ENCODE measurements at places on chromosomes 3 and 15.

DNA sequence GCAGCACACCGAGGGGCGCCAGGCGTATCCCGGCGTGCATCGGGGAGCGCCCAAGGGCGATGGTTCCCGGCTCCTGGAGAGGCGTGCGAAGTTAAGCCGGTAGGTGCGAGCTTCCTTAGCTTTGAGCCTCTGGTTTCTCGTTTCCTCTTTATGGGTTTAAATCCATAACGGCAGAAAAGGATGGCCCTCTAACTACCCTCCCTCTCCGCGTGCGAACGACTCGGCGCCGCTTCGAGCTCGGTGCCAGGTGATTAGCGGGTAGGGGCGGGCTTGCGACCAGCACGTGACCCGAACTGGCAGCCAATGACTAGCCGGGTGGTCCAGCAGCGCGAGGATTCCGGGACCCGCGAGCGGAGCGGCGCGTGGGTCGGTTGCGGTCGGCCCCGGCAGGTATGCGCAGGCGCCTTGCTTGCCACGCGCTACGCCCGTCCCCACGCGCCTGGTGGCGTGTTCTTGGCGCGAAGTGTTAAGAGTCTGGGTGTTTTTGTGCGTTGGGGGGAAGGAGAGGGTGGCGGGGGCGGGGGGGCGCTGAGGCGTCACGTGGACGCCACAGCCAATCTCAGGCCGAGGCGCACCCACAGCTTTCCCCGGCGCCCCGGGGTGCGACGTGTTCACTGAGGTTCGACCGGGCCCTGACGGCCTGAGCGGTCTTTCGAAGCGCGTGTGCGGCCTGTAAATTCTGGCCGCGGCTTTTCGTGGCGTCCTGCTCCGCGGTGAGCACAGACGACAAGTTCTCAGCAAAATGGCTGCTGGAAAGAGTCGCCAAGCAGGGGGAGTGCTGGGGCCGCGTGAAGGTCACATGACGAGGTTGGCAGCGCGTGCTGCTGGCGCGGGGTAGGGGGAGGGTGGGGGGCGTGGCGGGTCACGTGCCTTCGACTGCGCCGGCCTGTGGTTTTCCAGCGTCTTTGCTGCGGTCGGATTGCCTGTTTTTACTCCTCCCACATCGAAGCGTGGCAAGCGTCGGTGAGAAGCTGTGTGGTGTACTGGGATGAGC lies 38.7 kb upstream of the MGA start:
- DNase-seq, result peak; percentile 74

DNA sequence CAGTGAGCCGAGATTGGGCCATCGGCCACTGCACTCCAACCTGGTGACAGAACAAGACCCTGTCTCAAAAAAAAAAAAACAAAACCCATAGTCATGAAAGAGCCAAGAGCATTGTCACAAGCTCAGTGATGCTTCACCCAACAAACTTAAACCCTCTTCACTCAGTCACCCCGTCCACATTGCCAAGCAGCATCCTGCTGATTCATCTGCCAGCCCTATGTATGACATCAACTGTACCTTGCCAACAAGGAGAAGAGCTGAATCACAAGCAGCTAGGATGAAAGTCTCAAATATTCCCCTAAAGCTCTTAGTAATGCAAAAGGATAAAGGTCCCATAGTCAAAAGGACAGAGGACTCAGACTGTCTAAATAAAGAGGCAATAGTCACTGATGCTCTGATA lies 90.0 kb downstream of the ANO10 start:
- no peak for DNase-seq

DNA sequence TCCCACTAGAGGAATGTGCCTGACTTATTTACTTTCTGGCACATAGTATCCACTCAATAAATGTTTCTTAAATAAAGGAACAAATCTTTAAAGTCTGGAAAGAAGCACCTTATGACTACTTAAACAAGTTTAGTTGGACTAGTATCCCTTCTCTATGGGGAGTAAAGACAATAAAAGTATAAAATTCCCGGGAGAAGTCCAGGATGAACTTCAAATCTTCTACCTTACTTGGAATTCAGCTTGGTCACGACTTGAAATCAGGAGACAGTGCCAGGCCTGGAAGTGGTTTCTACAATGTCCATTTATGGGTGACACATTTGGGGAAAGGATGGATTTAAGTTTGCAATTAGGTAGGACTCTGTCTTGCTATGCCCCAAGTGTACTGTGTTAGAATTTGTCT lies 196.5 kb downstream of the NR1D2 start:
- DNase-seq, result no peak

DNA sequence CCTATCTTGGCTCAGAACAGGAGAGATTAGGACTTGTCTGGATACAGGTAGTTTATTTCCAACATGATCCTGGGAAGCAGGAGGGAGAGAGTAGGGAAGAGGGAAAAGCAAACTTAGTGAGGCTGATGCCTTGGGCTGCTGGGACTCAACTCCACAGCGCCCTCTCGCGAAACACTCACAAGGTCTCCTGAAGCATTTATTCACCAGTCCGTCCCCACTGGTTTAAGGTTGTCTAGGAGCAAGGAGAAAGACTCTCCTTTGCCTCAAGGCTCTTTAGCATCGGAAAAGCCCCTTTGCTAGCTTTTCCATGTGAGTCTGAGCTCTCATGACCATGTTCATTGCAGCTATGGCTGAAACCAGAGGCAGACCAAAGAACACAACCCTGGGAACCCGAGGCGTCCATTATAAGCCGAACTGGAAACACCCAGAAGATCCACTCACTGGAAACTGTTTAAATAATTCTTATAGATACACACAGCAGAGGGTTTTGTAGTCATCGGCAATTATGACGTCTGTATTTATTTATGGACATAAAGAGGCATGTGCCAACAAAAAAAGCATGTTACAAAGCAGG lies 244.5 kb downstream of the CD47 start:
- peak; percentile 54 for DNase-seq

DNA sequence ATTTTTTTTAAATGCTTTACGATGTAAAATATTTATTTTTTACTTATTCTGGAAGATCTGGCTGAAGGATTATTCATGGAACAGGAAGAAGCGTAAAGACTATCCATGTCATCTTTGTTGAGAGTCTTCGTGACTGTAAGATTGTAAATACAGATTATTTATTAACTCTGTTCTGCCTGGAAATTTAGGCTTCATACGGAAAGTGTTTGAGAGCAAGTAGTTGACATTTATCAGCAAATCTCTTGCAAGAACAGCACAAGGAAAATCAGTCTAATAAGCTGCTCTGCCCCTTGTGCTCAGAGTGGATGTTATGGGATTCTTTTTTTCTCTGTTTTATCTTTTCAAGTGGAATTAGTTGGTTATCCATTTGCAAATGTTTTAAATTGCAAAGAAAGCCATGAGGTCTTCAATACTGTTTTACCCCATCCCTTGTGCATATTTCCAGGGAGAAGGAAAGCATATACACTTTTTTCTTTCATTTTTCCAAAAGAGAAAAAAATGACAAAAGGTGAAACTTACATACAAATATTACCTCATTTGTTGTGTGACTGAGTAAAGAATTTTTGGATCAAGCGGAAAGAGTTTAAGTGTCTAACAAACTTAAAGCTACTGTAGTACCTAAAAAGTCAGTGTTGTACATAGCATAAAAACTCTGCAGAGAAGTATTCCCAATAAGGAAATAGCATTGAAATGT lies 15.6 kb downstream of the THBS1 start:
- DNase-seq, result no peak

- DNase-seq, result no peak
Observed at GRCh38 chr3:192831801-192832347, 85.8 kb downstream of the MB21D2 start.

DNA sequence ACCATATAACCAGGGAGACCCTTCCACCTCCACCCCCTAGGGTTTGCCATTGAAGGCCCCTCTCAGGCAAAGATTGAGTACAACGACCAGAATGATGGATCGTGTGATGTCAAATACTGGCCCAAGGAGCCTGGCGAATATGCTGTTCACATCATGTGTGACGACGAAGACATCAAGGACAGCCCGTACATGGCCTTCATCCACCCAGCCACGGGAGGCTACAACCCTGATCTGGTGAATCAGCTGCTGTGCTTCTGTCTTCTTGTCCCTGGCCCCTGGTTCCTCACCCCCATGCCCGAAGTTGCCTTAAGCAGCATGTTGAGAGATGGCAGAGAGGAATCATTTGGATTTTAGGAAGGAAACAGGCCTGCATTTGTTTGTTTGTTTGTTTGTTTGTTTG lies 98.4 kb downstream of the FLNB start:
- no peak for DNase-seq

DNA sequence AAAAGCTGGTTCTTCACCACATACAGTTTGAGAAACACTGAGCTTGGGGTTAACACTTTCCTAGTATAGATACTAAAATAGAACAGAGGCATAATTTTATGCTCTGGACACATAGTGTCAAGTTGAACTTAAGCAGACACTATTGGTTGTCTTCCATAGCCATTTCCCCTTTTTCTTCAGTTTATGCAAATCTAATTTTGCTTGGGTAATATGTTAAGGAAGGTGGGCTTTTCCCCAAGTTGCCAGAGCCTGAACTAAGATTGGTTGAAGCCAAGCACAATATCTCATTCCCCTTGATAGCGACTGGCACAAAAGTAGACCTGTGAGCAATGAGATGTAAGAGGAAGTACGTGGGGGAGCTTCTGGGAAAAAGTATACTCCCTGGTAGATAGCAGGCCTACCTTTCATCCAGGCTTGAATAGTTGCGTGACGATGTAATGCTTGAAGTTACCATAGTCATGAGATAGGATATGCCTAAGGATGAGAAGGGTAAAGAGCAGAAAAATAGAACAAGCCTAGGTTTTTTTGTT lies 4.5 kb upstream of the POPDC2 start:
- DNase-seq, result peak; percentile 18

- no peak for DNase-seq
Observed at GRCh38 chr3:45249391-45249790, 23.3 kb upstream of the TMEM158 start.

DNA sequence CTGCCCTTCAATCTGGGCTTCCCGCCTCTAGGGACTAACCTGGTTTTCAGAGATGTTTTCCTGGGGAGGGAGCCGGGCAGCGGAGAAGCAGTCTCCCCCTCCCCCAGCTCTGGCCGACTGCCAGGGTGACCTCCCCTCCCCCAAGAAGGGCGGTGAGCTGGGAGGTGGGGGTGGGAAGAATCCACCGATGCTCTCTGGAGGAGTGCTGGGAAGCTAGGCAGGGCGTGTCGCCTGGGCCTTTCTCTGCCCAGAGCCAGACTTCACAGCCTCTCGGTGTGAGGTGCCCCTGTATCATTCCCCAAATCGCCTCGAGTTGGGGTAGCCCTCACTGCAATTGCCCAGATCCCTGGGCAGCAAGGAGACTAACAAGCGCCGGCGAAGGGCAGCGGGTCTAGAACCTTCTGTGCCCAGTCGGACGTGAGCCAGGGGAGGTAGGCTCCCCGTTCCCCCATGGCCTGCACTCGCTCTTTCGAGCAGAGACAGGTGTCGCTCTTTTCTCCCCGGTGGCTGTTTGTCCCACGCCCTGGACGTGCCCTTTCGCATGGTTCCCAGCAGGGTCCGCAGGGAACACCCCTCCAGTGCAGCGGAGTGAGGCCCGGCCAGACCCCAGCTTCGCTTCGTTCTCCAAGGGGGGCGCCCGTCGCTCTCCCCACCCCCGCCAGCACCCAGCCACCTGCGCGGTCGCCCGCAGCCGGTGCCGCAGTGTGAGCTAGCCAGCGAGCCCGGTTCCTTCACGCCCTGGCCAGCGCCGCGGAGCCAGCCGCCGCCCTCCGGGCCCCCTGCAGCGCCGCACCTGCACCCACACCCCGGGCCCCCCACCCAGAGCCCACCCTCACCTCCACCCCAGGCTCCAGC lies 1.1 kb downstream of the RAB6B start:
- no peak for DNase-seq

DNA sequence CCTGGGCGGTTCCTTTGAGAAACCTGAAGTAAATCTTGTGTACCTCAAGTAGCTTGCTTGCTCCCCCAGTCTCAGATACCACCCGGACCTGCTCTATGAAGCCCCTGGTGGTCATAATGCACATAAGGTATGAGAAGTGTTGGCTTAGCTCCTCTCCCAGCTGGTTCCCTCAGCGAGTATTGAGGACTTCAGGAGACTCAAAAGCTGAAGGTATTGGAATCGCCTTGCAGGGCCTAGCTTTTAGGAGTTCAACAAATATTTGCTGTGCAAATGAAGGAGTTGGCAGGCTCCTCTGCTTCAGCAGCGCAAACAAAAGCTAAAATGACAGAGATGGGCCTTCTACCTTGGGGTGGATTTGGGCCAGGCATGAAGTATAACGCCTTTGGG lies 1.7 kb downstream of the CMTM8 start:
- peak; percentile 80 for DNase-seq

DNA sequence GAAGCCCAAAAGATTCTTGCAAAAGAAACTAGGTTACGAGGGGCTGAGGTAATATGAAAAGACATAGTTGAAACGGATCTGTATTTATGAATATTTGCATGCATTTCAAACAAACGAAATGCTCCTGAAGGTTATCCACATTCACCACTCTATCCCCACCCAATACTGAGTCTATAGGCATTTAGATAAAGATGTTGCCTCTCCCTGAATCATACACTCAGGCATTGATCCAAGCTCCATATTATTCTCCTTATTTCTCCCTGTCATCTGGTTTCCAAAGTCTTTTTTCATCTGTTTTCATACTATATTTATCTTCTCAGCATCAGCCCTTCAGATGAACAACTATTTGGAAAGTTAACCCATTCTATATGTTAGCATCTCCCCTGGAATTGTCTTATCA lies 492.5 kb upstream of the TGFBR2 start:
- no peak for DNase-seq

GRCh38 chr3:40780291-40780924 lies 255.6 kb downstream of the ZNF621 start:
- DNase-seq, result peak; percentile 4

DNA sequence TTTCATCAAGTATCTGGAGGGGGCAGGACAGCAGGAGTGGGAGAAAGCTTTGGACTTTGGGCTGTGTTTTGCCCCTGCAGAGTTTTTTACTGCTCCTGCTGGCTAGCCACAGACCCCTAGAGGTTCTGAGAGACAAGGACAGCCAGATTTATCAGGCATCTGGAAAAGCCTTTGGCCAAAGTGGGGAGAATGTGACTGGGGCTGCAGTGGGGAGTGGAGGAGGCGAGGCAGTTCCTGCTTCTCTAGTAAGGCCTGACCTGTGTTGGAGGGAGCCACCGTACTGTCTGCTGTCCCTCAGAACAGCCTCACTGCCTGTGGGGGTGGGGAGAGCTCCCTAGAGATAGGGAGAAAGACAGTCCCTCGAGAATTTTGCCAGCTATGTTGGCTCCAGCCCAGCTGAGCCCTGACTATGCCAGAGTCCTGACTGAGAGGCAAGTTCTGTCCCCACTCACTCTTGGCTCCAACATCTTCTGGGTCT lies 2.2 kb downstream of the ALPK3 start:
- DNase-seq, result no peak

DNA sequence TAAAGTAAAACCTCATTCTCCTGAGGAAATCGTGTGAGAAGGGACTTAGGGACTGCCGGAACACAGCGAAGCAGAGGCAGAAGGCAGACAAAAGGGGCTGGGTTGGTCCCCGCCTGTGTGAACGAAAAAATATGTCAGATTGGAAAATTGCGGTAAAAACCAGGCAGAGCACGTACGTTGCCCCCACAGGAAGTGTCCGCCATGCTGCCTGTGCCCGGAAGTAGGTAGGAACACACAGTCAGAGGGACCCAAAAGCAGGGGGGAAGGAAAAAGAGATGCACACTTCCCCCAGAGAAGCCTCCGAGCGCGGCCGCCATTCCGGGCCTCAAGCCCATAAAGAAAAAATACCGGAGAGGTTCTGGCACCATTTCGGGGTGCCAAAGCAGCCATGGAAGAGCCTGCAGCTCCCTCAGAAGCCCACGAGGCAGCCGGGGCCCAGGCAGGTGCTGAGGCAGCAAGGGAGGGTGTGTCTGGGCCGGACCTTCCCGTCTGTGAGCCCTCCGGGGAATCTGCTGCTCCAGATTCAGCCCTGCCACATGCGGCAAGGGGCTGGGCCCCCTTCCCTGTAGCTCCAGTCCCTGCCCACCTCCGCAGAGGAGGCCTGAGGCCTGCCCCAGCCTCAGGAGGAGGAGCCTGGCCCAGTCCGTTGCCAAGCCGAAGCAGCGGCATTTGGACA lies at the start of gene MKRN3:
Gene MKRN3 (plus strand): TSS at position 280 of the 676 bp plus-strand sequence. CDS start 109 bp downstream, at position 389.
- DNase-seq, result no peak

All from Kasumi-1 (cell line).